NCI-H1105 treated with DMSO at 0.1 percent for 48 hours (cell line): ENCODE measurements at places on chromosomes 2 and 18.

- DNase-seq: no peak
Measured at GRCh38 chr18:70135604-70136003, 69.9 kb downstream of the RTTN start.

DNA sequence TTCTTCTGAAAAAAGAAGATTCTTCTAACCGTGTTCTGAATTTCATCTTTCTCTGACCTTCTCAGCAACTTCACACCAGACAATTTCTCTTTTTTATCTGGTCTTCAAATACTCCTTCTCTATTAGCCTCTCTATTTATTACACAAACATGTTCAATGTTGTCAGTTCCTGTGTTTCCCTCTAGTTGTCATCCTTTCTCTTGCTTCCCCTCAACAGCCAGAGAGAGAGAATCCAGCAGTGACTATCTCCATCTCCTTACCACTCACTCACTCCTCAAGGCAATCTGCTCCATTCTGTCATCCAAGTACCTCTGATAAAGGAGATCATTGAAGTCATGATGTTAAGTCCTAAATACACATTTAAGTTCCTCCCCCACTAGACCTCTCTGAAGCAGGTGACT is 491.9 kb upstream of the CHAC2 start:
- DNase-seq: no peak

DNA sequence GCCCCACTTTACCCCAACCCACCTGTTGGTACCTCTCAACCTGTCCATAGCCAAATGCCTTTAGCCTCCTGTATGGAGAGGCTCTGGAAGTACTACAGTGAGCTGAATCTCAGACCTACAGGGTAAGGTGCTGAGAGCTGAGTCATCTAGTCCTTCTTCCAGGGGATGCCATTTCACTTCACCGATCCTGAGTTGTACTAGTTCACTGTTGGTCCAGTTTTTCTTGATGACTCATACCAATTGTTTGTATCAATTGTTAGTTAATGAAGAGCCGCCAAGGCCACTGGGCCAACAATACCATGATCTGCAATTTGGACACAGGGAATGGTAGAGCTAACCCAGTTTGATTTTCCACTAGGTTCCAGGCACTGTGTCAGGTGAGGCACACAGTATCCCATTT is 257.0 kb downstream of the CLIP4 start:
- DNase-seq: no peak

GRCh38 chr2:168736649-168737445 is 65.6 kb upstream of the NOSTRIN start:
- no peak for DNase-seq

DNA sequence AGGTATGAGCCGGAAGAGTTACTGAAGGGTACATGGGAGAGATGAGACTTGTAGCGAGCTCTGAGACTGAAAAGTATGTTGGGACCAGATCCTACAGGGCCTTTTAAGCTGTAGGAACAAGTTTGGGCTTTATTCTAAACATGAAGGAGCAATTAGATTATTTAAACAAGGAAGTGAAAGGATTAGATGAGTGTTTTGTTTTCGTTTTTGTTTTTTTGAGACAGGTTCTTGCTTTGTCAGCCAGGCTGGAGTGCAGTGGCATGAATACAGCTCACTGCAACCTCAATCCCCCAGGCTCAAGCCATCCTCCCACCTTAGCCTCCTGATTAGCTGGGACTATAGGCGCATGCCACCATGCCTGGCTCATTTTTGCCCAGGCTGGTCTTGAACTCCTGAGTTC is 110.7 kb downstream of the C1D start:
- no peak for DNase-seq

DNA sequence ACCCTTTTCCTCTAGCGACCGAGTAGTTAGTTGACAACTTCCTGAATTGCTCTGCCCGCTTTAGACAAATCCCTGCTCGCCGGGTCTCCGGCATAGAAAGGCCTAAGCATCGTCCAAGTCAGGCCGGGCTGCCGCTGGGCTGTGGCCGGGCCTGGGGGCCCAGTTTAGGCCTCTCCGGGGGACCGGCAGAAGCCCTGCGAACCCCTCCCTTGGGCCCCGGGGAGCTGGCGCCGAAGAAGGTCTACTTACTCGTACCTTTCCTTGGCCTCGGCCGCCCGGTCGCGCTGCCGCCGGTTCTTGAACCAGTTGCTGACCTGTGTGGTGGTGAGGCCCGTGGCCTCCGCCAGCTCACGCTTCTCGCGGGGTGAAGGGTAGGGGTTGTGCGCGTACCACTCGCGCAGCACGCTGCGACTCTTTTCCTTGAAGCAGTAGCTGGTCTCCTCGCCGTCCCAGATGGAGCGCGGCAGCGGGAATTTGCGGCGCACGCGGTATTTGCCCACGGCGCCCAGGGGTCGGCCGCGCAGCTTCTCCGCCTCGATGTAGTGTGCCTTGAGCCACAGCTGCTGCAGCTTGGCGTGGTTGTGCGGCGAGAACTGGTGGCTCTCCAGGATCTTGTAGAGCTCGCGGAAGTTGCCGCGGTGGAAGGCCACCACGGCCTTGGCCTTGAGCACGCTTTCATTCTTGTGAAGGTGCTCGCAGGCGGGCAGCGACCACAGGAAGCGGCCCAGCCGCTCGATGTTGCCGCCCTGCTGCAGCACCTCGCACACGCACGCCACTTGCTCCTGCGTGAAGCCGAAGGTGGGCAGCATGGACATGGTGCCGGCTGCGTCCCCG is 739 bp downstream of the SIX2 start:
- peak; percentile 4 for DNase-seq

DNA sequence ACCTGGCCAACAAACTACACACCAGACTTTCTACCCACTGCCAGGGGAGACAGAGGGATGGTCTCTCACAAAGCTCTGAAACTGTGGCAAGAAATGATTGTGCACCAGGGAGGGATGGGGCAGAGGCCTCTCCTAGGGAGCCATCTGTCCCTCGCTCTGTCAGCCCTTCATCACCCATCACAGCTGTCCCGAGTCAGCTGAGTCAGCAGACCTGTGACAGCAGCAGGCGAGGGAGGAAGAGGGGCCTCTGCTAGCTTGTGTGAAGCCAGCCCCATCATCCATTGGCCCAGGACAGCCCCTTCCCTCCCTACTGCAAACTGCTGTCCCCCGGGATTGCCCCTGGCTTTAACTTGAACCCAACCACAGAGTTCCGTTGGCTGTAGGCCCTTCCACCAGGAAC is 5.0 kb downstream of the SH2D6 start:
- DNase-seq: no peak

DNA sequence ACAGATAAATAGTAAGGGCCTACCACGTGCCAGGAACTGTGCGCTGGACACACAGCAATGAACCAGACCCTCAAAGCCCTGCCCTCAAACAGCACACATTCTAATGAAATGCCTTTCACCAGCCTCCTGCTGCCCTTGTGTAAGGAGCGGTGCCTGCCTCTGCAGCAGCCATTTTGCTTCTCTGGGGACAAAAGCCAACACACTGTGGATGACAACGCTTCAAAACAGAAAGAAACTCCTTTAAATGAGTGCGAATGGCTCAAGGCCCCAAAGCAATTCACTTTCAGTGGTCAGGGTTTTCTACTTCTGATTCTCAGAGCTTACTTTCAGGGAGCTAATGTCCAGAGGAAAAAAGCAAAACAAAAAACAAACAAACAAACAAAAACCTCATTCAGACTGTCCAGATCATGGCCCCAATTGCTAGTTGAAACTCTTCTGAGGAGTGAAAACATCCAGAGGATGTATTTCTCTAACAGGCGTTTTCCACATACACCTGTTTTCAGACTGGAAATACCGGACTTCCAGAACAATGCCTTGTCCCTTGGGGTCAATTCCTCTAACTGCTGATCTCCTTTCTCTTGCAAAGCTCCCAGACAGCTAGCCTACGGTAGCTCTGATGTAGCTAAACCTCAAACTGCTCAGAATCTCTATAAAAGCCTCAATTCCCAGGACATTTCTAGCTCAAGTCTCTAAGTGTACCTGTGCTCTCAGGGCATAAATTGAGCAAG is 323.3 kb upstream of the ZNF521 start:
- no peak for DNase-seq
